Activated CD4-positive, alpha-beta memory T cell treated with anti-CD3 and anti-CD28 coated beads for 36 hours (primary cell): ENCODE measurements at places on chromosomes 7 and 10. TPM values are rescaled to one million over a fixed set of nuclear protein-coding genes. Genes with fewer than 3 reads are reported as not detected.

Gene SEMA3C
- total RNA-seq, result not detected

DNA sequence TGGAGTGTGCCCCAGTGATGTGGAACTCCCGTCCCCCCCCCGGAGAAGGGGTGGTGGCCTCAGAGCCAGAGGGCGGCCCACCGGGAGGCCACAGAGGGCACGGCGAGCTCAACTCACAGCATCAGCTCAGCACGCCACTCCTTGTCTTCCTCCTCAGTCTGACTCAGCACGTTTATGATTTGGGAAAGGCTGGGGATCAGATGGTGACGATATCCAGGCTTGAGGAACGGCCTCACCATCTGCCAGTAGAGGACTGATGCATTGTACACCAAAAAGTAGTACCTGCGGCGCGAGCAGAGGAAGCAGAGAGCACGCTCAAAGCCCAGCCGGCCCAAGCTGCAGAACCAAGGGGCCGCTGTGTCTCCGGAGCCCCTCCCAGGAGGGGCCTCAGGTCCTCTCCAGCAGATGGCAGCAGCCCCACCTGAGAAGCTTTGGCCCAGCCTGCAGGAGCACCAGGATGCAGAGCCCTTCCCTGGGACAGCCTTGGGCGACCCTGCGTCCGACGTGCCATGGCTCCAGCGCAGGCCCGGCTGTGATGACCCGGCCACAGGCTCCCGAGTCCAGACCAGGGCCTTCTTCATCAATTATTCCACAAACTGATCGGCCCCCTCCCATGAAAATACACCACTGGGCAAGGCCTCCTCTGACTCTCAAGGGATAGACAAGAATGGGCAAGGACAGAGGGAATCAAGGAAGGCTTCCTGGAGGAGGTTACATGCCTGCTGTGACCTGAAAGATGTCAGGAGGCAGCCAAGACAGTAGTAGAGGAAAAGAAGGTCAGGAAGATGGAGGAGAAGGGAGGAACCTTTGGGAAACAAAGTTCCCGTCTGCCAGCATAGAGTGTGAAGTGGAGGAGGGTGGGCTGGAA, 3.7 kb downstream of the CFAP46 start:
- H3K4me1 ChIP-seq, result peaks cover 11% of the 10 kb centered on the region
- no peaks in the 10 kb centered on the region for H3K36me3 ChIP-seq
- H3K27me3 ChIP-seq, result peaks cover 34% of the 10 kb centered on the region
- no peak overlapping the region for H3K27ac ChIP-seq
- no peak overlapping the region for H3K4me3 ChIP-seq

DNA sequence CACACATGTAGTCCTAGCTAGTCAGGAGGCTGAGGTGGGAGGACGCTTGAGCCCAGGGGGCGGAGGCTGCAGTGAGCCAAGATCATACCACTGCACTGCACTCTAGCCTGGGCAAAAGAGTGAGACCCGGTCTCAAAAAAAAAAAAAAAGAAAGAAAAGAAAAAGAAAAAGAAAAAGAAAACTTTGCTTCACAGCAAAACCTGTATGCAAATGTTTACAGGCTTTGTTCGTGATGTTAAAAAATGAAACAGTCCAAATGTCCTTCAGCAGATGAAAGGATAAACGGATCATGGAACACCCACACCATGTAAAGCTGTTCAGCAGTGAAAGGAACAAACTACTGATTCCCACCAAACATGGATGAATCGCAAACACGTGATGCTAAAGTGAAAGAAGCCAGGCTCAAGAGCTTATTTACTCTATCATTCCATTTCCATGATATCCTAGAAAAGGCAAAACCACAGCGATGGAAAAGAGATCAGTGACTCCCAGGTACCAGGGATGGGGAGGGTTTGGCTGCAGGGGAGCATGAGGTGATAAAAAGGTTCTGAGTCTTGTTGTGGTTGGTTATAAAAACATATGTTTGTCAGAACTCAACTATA, 15.1 kb downstream of the LRRC20 start:
- no peak overlapping the region for H3K4me3 ChIP-seq
- no peaks in the 10 kb centered on the region for H3K27me3 ChIP-seq
- H3K36me3 ChIP-seq, result no peaks in the 10 kb centered on the region
- peaks cover 7% of the 10 kb centered on the region for H3K4me1 ChIP-seq
- no peak for DNase-seq

- no peak overlapping the region for H3K4me3 ChIP-seq
- no peaks in the 10 kb centered on the region for H3K36me3 ChIP-seq
- no peaks in the 10 kb centered on the region for H3K27me3 ChIP-seq
- DNase-seq, result no peak
These were observed 102.9 kb upstream of the PHYHIPL start for GRCh38 chr10:59073456-59074053.

Gene HOXA5
- not detected for total RNA-seq

- H3K36me3 ChIP-seq, result no peaks in the 10 kb centered on the region
- peaks cover 30% of the 10 kb centered on the region for H3K27me3 ChIP-seq
- no peak for DNase-seq
- H3K4me3 ChIP-seq, result no peak overlapping the region
- H3K27ac ChIP-seq, result no peak overlapping the region
These were observed 3.4 kb downstream of the INHBA start for GRCh38 chr7:41699516-41699915.

DNA sequence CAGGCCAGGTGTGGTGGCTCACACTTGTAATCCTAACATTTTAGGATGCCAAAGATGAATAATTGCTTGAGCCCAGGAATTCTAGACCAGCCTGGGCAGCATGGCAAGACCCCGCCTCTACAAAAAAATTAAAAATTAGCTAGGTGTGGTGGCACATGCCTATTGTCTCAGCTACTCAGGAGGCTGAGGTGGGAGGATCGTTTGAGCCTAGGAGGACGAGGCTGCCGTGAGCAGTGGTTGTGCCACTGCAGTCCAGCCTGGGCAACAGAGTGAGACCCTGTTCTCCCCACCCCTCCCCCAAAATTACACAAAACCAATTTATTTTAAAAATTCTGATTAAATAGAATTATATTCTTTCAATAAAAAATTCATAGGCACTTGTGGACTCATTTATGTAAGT, 39.0 kb downstream of the ABCB1 start:
- H3K4me3 ChIP-seq, result no peak overlapping the region
- no peaks in the 10 kb centered on the region for H3K36me3 ChIP-seq
- no peak overlapping the region for H3K27ac ChIP-seq
- no peaks in the 10 kb centered on the region for H3K4me1 ChIP-seq
- no peak for DNase-seq

DNA sequence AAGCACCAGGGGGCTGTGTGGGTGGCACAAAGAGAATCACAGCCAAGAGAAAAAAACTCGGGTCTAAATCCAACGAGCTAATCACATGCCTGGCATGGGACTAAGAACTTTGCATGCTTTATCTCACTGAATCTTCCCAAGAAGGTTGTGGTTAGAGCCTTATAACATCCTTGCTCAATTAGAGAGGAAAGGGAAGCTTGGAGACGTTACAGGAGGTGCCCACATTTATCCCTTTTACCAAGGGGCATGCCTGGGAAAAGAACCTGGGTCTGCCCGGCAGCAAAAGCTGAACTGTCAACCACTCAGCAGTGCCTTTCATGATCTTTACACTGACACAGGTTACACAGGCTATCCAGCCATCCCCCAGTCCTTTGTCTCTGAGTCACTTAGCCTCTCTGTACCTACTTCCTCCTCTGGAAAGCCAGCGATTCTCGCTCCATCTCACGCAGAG, 190.1 kb downstream of the PRPF18 start:
- no peaks in the 10 kb centered on the region for H3K4me1 ChIP-seq
- H3K27me3 ChIP-seq, result peaks cover 16% of the 10 kb centered on the region
- H3K27ac ChIP-seq, result no peak overlapping the region
- no peaks in the 10 kb centered on the region for H3K36me3 ChIP-seq
- DNase-seq, result no peak

- peak; percentile 20 for DNase-seq
- no peak overlapping the region for H3K27ac ChIP-seq
- H3K4me3 ChIP-seq, result peak overlapping the region; percentile 59
- H3K27me3 ChIP-seq, result peaks cover 3% of the 10 kb centered on the region
- H3K4me1 ChIP-seq, result peaks cover 32% of the 10 kb centered on the region
These were observed 700 bp downstream of the GSAP start for GRCh38 chr7:77415476-77415822.

Gene PNLIPRP2
- total RNA-seq, result not detected
